ENCODE measurements at places on chromosomes 6 and 20. TPM values are rescaled to one million over a fixed set of nuclear protein-coding genes. Genes with fewer than 3 reads are reported as not detected.

PRL gene
- not detected for total RNA-seq

LGSN gene
- 0.40 TPM for total RNA-seq

VPS16 gene
- 35.3 TPM for total RNA-seq

ARMC12 gene
- total RNA-seq = 0.40 TPM

MACROD2 gene
- total RNA-seq = 34.0 TPM

THEMIS gene
- total RNA-seq = 0.10 TPM

APCDD1L gene
- total RNA-seq = 0.20 TPM

MAFB gene
- 7.3 TPM for total RNA-seq

HSPA1A gene
- total RNA-seq = 221 TPM

HSPA12B gene
- total RNA-seq = 4.1 TPM

ARG1 gene
- total RNA-seq = 0.55 TPM

TTBK1 gene
- 12.3 TPM for total RNA-seq

SLC22A7 gene
- total RNA-seq = 0.20 TPM

PROCR gene
- 50.3 TPM for total RNA-seq

SLC44A4 gene
- total RNA-seq = 0.20 TPM

SSTR4 gene
- total RNA-seq = 0.89 TPM

HDGFL1 gene
- not detected for total RNA-seq

MAP7 gene
- 9.9 TPM for total RNA-seq

TDP2 gene
- 31.9 TPM for total RNA-seq

DCBLD1 gene
- 7.5 TPM for total RNA-seq

PLA2G7 gene
- 5.4 TPM for total RNA-seq

PSMB8 gene
- 12.4 TPM for total RNA-seq

RFX6 gene
- not detected for total RNA-seq

NOX3 gene
- total RNA-seq = not detected

SLPI gene
- 10.2 TPM for total RNA-seq

GSTA3 gene
- total RNA-seq = not detected

FOXS1 gene
- 0.89 TPM for total RNA-seq

FAM83C gene
- not detected for total RNA-seq

SUMO4 gene
- 5.8 TPM for total RNA-seq

LIN28B gene
- total RNA-seq = 0.44 TPM

OR2J3 gene
- 0.10 TPM for total RNA-seq

SLC17A2 gene
- total RNA-seq = not detected

FAM209B gene
- 0.50 TPM for total RNA-seq

PRDM13 gene
- total RNA-seq = 1.7 TPM

C20orf96 gene
- 8.9 TPM for total RNA-seq

RNF144B gene
- total RNA-seq = 8.6 TPM

GABRR1 gene
- total RNA-seq = not detected

ABHD16B gene
- not detected for total RNA-seq

SRSF12 gene
- 12.1 TPM for total RNA-seq

RRAGD gene
- total RNA-seq = 58.3 TPM

SLC12A5 gene
- 26.2 TPM for total RNA-seq

MICB gene
- 2.8 TPM for total RNA-seq

SNRPB gene
- total RNA-seq = 110 TPM

NTSR1 gene
- 1.3 TPM for total RNA-seq

OXT gene
- total RNA-seq = 0.33 TPM

IRAK1BP1 gene
- 16.8 TPM for total RNA-seq

MYB gene
- total RNA-seq = 2.2 TPM
